ENCODE measurements at places on chromosomes 3 and 15.
A peak's percentile ranks its signal among the peaks of the same experiment; 100 is the strongest.

DNA sequence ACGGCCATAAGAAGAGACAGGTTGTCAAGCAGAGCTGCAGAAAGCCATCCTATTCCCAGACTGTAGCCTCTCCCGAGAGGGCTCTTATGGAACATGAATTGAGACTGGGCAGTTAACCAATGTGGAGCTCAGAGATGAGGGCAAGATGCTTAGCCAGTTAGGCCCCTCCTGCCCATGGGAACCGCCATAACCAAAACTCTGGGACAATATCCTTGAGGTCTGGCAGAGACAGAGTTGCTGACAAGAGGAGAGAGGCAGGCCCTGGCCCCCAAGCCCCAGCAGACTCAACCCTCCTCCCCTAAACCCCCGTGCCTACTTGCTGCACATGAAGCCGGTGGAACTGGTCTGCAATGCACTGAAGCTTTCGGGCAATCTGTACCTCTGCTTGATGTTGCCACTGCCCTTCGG lies 4.8 kb downstream of the BMF start:
- DNase-seq: no peak

DNA sequence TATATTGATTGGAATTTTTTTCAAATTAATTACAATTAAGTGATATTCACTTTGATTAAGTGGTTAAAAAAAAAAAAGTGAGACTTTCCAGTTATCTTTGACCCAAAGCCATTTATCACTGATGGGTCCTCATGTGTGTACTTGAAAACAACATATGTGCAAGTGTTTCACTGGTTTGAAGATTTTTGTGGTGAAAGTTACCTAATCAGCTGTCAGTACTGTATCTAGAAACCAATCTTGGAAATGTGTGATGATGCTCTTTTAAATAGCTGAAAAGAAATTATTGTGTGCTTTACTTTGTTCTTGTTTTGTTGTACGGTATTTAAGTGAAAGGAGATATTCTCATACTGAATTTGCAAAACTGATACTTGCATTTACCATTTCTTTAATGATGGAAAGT lies 11.6 kb upstream of the XCR1 start:
- no peak for DNase-seq

- DNase-seq: peak; percentile 25
These were observed 101.1 kb downstream of the DLG1 start for GRCh38 chr3:197197334-197197733.

GRCh38 chr15:60513676-60514075 lies 34.7 kb upstream of the ICE2 start:
- no peak for DNase-seq

DNA sequence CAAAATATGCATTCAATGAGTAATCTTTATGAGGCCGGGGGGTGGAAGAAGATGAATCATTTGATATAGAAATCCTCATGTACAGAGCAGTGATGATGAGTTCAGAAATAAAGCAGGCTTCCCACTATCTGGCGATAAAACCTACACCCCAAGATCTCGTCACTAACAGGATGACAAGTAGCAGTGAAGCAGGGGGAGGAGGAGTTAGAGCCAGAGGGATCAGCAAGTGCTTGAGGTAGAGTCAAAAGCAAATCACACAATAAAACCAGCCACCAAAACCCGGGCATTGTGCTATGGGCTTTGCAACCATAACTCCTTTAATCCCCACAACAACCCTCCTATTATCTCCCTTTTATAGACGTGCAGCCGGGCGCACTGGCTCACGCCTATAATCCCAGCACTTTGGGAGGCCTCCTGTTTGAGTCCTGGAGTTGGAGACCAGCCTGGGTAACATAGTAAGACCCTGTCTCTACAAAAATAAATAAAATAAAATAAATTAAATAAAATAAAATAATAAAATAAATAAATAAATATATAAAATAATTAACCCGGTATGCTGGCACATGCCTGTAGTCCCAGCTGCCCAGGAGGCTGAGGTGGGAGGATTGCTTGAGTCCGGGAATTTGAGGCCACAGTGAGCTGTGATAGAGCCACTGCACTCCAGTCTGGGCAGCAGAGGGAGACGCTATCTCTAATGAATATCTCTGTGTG lies 53.0 kb downstream of the STARD5 start:
- DNase-seq: no peak

All from hematopoietic multipotent progenitor cell treated with erythropoietin and hydrocortisone succinate and interleukin-3 and kit ligand, for 17 days (in vitro differentiated cells).